ENCODE measurements at places on chromosomes 5 and 9. TPM values are rescaled to one million over a fixed set of nuclear protein-coding genes. Genes with fewer than 3 reads are reported as not detected.

The PNPLA7 gene
- 2.5 TPM for total RNA-seq

The SLC36A3 gene
- total RNA-seq = not detected

The PCDHA9 gene
- 2.5 TPM for total RNA-seq

The ATP10B gene
- 4.6 TPM for total RNA-seq

The TMEM232 gene
- 6.9 TPM for total RNA-seq

The NTNG2 gene
- total RNA-seq = 2.6 TPM

The CREBRF gene
- total RNA-seq = 11.9 TPM

The ALDH1A1 gene
- total RNA-seq = 417 TPM

The SV2C gene
- 6.9 TPM for total RNA-seq

The HSPB3 gene
- total RNA-seq = 0.53 TPM

The RMI1 gene
- total RNA-seq = 13.0 TPM

Measured in type B pancreatic cell (in vitro differentiated cells).